ENCODE measurements at places on chromosomes 1 and 21. TPM values are rescaled to one million over a fixed set of nuclear protein-coding genes. Genes with fewer than 3 reads are reported as not detected.

Gene PLA2G2D
- not detected for total RNA-seq

Gene GFI1
- total RNA-seq = not detected

Gene ETV3L
- total RNA-seq = not detected

Gene C8B
- total RNA-seq = not detected

Gene F5
- total RNA-seq = not detected

Gene CFAP141
- total RNA-seq = not detected

Gene OPRD1
- total RNA-seq = 3.6 TPM

Gene NTMT2
- total RNA-seq = not detected

Gene CD48
- 0.45 TPM for total RNA-seq

Gene CLCA2
- not detected for total RNA-seq

Gene RHBDL2
- 0.08 TPM for total RNA-seq

Gene RNF220
- 168 TPM for total RNA-seq

Gene OR1C1
- not detected for total RNA-seq

Gene FALEC
- total RNA-seq = not detected

Gene S100A16
- total RNA-seq = 20.4 TPM

Gene SPRR2F
- total RNA-seq = not detected

Measured in GM23338 (cell line).